ENCODE measurements at places on chromosomes 7 and 10. TPM values are rescaled to one million over a fixed set of nuclear protein-coding genes. Genes with fewer than 3 reads are reported as not detected.

The PRLHR gene
- total RNA-seq: not detected

The CPVL gene
- total RNA-seq: 7.0 TPM

The GNG11 gene
- 256 TPM for total RNA-seq

The KCNMA1 gene
- total RNA-seq: under 0.01 TPM

The AKR1C2 gene
- 0.97 TPM for total RNA-seq

The NSUN6 gene
- total RNA-seq: 4.2 TPM

The SORBS1 gene
- total RNA-seq: 0.44 TPM

The LRRC17 gene
- 4.1 TPM for total RNA-seq

The IGF2BP3 gene
- total RNA-seq: 15.0 TPM

The TCAF2 gene
- total RNA-seq: 6.5 TPM

The ZNF804B gene
- not detected for total RNA-seq

The MYH16 gene
- total RNA-seq: 0.16 TPM

The PIP4K2A gene
- 40.1 TPM for total RNA-seq
